ENCODE measurements at places on chromosomes 1 and 21.

- DNase-seq = no peak
These were observed 139.6 kb downstream of the AKT3 start for GRCh38 chr1:243710467-243710866.

GRCh38 chr1:11273595-11274234 is 717 bp downstream of the UBIAD1 start:
- peak; percentile 11 for DNase-seq

GRCh38 chr1:75542818-75543570 is 67.9 kb downstream of the SLC44A5 start:
- no peak for DNase-seq

GRCh38 chr21:46097336-46098293 is at the start of gene COL6A2:
TSS of gene COL6A2 (plus strand) at chr21:46098112.
- peak; percentile 22 for DNase-seq

- no peak for DNase-seq
These were observed 66.6 kb upstream of the POU3F1 start for GRCh38 chr1:38113159-38113666.

DNA sequence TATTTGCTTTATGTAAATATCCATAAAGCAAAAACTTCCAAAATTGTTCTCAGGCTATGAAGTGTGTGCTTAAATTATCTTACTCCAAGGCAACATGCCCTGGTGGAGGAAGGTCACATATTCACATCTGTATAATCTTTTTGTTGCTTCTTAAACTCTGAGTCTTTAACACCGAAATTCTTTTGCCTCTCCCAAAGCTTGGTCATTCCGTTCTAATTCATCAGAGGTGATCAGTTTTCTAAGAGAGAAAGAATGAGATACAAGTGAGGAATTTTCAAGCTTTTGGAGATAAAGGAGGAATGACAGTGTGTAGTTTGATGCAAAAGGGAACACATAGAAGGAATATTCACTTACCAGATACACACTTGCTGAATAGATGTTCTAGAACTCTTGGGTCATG is 561.7 kb downstream of the LTN1 start:
- DNase-seq = no peak

GRCh38 chr1:95017775-95018174 is 55.0 kb downstream of the ALG14 start:
- no peak for DNase-seq

- DNase-seq = no peak
These were observed 28.8 kb downstream of the SCMH1 start for GRCh38 chr1:41213341-41213740.

DNA sequence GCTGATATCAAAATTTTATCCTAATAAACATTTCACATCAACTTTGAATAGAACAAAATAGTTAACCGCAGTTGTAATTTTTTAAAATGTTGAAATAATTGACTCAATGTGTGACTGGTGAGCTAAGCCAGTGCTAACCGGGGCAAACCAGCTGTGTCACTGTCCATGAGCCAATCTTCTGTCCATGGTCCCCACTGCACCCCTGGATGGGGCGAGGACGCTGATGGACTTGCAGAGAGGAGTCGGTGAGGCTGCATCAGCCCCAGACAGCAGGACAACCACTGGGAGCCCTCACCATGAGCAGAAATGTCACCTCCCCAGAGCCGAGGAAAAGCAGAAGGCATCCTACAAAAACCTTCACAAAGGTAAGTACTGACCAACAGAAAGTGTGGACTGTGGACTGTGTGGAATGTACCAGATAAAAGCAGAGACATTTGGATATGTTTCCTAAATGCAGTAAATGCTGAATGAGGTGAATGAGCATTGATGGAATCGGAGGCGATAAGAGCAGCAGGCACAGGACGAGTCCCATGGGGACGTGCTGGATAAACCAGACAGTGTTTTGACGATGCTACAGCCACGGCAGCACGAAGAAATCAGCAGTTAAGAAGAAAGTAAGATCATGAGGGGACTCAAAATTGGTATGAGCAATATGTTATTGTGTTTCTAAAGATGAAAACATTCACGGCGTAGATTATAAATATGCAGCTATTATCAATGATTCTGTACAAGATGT is 115.0 kb upstream of the BACE2 start:
- DNase-seq = no peak

GRCh38 chr1:224406216-224406615 is 28.4 kb downstream of the WDR26 start:
- no peak for DNase-seq

DNA sequence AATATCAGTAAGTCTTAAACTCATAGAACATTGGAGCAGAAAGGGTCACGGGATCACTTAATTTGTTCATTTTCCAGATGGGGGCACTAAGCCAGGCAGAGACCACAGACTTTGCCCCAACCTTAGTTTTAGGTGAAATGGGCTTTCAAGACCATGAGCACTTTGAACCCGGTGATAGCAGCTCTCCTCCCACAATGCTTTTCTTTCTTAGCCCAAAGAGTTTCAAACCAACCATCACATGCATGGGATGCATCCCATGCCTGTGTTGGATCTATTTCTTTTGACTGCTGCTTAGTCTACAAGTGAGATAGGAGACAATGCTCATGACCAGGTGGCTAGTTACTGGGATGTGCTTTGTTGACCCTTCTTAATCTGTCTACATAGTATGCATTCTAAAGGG is 240.6 kb downstream of the NUF2 start:
- no peak for DNase-seq
